ENCODE measurements at places on chromosomes 13 and 19.

DNA sequence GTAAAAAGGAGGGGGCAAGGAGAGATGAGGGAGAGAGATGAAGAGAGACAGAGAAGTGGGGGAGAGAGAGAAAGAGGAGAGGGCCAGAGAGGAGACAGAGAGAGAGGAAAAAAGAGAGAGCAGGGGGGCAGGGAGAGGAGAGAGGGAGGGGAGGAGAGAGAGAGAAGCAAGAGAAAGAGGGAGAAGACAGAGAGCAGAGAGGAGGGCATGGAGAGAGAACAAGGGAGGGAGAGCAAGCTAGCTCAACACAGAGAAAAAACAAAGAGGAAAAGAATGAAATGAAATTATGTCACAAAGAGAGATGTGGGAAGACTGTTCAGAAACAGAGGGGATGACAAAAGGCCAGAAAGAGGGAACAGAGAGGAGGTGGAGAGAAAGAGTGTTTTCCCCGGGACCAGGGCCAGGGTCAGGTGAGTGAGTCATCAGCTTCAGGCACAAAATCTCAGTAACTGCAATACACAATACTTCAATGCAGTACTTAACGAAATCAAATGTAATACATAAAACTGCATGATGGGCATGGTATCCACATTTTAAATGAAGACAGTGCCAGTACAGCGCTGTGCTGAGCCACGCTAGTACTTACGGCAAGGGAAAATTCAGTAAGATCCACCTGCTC is 4.8 kb downstream of the KLK7 start:
- DNase-seq, result no peak

GRCh38 chr13:69226427-69226826 is 881.2 kb upstream of the ATXN8OS start:
- DNase-seq, result no peak

DNA sequence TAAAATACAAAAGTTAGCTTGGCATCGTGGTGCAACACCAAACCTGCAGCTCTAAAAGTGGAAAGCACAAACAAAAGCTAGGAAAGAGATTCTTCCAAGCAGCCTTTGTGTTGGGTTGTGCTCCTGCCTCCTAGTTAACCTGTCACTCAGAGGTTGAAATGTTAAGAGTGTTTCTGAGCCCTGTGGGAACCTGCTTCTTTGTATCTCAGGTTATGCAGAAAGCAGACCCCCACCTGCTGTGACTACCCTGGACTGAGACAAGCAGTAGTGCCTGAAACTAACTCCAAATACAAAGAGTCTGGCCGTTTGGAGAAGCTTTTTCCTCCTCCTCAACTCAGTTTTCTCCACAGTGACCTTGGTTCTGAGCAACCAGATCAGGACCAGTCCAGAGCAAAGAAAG is 158.4 kb upstream of the CSNK1A1L start:
- no peak for DNase-seq

GRCh38 chr13:32381539-32381938 is 46.4 kb downstream of the N4BP2L1 start:
- no peak for DNase-seq

- no peak for DNase-seq
Observed at GRCh38 chr13:26382366-26382765, 128.4 kb downstream of the CDK8 start.

DNA sequence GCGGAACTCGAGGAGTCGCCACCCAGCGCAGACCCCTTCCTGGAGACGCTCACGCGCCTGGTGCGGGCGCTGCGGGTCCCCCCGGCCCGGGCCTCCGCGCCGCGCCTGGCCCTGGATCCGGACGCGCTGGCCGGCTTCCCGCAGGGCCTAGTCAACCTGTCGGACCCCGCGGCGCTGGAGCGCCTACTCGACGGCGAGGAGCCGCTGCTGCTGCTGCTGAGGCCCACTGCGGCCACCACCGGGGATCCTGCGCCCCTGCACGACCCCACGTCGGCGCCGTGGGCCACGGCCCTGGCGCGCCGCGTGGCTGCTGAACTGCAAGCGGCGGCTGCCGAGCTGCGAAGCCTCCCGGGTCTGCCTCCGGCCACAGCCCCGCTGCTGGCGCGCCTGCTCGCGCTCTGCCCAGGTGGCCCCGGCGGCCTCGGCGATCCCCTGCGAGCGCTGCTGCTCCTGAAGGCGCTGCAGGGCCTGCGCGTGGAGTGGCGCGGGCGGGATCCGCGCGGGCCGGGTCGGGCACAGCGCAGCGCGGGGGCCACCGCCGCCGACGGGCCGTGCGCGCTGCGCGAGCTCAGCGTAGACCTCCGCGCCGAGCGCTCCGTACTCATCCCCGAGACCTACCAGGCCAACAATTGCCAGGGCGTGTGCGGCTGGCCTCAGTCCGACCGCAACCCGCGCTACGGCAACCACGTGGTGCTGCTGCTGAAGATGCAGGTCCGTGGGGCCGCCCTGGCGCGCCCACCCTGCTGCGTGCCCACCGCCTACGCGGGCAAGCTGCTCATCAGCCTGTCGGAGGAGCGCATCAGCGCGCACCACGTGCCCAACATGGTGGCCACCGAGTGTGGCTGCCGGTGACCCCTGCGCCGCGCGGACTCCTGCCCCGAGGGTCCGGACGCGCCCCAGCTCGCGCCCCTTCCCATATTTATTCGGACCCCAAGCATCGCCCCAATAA is 2.3 kb downstream of the AMH start:
- DNase-seq, result peak; percentile 49

DNA sequence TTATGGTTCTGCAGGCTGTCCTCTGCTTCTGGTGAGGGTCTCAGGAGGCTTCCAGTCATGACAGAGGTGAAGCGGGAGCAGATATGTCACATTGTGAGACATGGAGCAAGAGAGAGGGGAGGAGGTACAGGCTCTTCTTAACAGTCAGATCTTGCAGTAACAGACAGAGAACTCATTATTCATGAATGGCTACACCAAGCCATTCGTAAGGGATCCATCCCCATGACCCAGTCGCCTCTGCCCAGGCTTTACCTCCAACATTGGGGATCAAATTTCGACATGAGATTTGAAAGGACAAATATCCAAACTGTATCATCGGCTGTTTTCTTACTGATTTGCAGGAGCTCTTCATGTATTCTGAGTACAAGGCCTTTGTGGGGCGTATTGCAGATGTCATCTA is 21.7 kb downstream of the ZNF507 start:
- DNase-seq, result no peak

DNA sequence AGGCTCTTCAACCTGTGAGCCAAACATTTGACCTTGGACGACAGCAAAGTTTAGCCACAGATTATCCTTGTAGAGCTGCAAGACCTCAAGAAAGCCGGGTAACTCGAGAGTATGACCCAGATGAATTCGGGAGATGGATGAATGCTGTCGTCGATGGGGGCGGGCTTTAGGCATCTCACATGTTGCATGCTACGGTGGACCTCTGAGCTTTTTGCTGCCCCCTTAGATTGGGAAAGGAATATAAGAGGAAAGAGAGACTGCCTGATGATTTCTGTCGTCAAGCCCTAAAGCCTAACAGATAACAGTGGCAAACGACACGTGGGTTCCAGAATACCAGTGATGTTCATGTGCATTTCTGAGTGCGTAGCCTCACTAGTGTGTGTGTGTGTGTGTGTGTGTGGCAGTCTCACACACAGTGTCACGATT is 730 bp upstream of the ABCC4 start:
- DNase-seq, result no peak

GRCh38 chr19:35170359-35171061 is 16.0 kb downstream of the FXYD5 start:
- DNase-seq, result no peak

DNA sequence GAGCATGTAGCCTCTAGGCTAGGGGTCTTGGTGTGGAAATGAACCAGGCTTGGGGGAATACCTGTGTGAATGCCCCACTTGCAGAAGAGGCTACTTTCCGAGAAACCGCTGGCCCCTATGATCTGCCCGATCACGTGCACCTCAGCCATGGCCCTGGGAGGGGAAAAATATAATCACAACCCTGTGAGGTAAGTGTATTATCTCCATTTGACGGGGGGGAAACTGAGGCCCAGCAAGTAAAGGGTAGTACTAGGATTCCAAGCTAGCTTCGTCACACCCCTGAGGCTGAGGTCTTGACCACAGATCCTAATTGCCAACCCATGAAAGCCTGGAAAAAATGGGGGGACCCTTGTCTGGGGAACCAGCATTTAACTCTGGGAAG is 587 bp downstream of the B9D2 start:
- DNase-seq, result no peak

- DNase-seq, result no peak
Observed at GRCh38 chr13:26961890-26962615, 201.5 kb upstream of the GPR12 start.

DNA sequence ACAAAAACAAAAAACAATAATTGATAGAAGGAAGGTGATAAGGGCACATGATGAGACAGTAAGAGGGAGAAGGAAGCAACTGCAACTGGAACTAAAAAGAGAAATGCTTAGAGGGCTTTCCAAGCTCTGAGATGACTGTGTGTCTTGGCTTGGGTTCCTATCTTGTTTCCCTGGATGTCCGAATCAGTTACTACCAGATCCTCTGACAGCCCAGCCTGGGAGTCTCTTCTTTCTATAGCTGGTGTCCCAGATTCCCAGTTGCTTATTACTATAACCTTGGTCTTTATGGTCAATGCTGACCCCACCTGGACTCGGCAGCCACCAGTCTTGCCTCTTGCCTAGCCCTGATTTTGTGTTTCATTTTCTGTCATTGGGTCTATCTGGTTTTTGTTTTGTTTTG is 116.4 kb downstream of the RFC3 start:
- DNase-seq, result no peak

- peak; percentile 23 for DNase-seq
Observed at GRCh38 chr19:55146078-55146704, 2.8 kb downstream of the TNNT1 start.

DNA sequence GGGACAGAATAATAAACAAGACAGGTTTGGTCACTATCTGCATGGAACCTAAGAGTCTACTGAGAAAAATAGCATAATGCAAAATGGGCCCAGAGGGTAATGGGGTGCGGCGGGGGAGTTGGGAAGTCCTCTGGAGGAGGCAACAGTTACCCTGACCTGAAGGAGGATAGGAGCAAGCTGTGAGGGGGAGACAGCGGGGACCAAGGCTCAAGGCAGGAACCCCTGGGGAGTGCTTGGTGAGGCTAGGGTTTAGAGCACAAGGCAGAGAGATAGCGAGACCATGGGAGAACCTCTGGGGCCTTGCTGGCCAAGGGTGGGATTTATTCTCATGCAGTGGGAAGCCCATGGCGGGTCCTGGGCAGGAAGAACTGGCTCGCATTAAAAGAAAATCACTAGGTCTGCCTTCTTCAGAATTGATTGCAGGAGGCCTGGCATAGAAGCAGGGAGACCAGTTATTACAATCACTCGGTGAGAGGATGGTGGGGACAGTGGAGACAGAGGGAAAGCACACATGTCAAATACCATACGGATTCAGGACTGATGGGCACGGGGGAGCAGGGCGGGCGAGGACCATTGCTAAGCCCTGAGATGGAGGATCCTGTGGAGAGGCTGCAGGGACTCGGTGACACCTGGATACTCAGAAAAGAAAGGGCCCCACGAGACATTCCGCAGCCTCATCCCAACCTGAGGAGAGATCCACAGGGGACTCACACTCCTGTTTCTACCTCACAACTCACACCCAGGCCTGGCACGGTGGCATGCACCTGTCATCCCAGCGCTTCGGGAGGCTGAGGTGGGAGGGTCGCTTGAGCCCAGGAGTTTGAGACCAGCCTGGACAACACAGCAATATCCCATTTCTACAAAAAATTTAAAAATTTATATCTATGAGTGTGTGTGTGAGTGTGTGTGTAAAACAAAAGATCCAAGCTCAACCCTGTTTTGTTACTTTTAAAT is 110.4 kb downstream of the URI1 start:
- no peak for DNase-seq

DNA sequence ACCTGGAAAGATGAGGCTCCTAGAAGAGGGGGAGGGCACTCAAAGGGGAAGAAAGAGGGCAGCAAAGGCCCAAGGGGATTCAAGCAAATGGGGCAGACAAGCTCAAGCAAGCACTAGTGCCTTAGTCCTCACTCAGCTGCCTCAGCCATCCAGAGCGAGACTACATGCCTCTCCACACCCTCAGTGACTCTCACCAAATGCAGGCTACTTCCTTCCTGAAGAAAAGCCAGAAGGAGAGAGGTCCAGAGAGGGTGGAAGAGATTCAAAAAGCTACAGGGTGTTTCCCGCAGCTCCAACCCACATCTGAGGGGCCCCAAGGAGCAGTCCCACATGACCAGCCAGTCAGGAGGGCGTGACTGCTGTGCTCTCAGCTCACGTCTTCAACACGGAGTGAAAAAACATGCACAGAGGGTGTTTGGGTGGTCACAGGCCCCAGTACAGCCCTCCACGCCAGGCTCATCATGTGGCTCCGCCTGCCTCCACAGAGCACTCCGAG is 40.5 kb downstream of the MIPEP start:
- no peak for DNase-seq

- DNase-seq, result no peak
Observed at GRCh38 chr13:38483623-38484022, 134.0 kb downstream of the UFM1 start.

- DNase-seq, result peak; percentile 28
Observed at GRCh38 chr19:43595605-43595998, 332 bp downstream of the IRGQ start.

DNA sequence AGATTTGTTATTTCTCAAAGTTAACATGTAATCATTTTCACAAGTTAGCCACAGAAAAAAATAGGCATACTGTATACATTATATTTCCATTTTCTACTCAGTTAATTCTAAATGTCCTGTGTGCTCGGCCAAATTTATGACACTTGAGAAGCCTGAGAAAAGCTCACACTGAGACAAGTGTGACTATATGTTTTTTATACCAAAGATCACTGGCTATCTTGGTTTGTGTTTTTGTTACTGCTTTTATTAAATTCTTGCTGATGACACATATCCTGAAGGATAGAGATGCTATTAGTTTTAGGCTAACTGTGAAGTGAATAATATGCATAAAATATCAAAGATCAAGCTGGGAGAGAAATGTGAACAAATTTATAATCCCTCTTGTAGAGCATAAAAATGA is 49.3 kb upstream of the IL17D start:
- no peak for DNase-seq

DNA sequence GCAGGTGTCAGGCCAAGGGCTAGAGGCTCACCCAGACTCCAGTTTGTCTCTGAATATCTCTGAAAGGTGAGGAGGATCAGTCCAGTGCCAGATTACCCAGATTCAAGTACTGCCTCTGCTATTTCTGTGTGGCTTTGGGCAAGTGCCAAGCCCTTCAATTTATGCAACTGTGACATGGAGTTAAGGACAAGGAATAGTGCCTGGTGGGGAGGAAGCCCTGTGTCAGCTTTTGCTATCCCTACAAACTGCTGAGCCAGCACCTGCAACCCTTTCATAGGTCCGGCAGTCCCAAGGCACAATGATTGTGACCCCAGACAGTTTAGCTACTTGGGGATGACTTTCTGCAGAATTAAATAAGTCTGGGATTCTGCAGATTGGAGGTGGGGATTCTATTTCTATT is 123.0 kb downstream of the KL start:
- DNase-seq, result no peak

- no peak for DNase-seq
Observed at GRCh38 chr19:16366056-16366432, 41.4 kb downstream of the KLF2 start.

GRCh38 chr13:20492641-20493040 is 33.0 kb downstream of the CRYL1 start:
- DNase-seq, result peak; percentile 74

GRCh38 chr13:41384749-41385503 is 72.4 kb upstream of the RGCC start:
- DNase-seq, result no peak
